Cerebellar nuclear complex (tissue), 1 donor: ENCODE measurements at places on chromosomes 16 and 17.

DNA sequence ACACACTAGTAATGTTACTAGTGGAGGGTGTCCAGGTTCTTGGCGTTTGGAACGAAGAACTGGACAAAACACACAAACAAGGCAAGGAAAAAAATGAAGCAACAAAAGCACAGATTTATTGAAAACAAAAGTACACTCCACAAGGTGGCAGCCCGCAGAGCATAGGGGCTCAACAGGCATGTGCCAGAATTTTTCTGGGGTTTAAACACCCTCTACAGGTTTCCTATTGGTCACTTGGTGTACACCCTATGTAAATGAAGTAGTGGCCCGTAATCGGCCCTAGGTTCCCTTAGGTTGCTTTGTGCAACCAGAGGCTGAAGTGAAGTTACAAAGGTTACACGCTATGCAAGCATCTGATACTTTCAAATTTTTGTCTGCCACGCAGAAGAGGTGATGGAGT lies 8.1 kb downstream of the OR2C1 start:
- no peak for DNase-seq

GRCh38 chr16:78593352-78593751 lies 493.9 kb downstream of the WWOX start:
- no peak for DNase-seq

DNA sequence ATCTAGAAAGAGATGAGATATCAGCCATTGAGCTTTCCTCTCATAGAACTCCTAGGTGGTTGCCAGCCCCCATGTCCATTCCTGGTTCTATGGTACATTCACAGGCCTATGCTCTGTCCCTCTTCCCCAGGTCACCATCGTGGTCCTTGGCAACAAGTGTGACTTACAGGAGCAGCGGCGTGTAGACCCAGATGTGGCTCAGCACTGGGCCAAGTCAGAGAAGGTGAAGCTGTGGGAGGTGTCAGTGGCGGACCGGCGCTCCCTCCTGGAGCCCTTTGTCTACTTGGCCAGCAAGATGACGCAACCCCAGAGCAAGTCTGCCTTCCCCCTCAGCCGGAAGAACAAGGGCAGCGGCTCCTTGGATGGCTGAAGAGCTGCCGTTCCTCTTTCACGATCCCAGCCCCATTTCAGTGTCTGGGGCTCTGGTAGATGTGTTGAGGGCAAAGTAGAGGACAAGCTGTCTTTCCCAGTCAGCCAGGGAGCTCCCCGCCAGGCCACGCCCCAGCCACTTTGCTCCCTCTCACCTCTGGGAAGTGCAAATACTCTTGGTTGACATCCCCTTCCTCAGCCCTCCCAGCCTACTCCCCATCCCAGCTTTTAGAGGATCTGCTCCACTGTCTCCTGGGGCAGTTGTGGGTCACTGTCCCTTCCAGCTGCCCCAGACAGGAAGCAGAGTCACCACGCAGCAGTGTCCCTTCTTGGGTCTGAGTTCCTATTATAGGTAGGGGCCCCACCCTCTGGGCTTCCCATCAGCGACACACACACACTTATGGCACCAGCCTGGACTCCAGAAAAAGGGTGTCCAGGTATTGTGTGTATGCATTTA lies 3.8 kb downstream of the NKIRAS2 start:
- DNase-seq: no peak

DNA sequence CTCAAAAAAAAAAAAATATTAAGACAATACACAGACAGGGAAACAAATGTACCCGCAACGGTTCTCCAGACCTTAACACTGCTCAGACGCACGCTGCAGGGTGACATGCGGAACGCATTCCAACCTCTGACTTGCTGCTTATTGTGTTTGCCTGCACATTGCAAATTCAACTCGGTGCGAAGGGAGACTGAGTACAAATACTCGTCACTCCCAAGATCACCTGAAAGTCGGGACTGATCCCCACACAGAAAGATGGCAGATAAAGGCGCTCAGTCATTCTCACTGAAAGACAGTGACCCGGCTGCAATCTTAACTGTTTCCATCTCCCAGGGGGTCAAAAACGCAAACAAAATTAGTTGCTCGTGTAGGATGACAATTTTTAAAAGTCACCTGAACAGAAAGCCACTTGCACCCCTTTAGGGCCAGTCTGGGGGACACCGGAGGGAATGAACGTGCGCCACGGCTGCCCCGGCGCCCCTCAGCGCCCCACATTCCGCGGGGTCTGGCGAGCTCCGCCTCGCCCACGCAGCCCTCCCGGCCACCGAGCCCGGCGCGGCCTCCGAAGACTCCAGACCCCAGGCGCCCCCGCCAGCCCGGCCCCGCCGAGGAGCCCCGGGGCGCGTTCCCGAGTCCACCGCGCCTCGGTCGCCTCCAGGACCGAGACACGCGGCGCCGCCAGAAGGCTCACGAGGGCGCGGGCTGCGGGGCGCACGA lies 589 bp downstream of the CLCN7 start:
- no peak for DNase-seq

DNA sequence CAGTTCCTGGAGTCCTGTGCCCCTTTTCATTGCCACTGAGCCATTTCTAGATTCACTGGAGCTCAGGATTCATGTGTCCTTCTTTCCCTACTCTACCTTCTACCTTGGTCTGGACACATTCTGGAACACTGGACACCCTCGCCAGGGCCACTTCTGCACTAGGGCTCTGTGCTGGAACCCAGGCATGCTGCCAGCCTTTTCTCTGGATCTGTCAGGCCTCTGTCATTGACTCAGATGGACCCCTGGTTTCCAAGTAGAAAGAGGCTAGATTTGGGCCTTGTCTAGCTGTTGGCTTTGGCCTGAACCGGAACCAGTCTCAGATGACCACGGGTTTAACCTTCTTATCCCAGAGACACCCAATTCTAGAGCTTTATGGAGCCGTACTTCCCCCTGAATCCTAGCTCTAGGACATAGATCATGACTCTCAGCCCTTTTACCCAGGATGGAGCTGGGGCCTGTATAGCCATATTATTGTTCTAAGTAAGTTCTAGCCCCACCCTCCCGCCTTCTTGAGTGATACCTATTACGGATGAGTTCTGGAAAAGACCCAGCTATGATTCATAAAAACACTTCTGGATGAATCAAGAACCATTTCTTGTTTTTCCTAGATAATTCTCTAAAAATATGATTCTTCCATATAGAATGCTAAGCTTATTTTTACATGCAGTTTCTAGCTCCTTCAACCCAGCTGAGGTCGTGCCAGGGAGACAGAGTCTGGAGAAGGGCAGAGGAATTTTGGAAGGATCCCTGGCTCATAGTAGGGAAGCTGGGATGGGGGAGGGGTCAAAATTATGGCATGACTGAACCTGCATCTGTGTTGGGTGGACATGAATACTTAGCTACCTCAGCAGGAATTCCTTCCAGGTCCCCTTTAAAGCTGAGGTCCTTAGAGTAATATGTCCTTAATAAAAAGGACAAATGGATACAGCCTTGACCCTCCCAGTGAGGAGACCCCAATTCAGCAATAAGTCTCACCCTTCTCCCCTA lies 1.1 kb upstream of the CHRNB1 start:
- DNase-seq: no peak

GRCh38 chr16:81921843-81922584 lies 89.3 kb downstream of the SDR42E1 start:
- no peak for DNase-seq

DNA sequence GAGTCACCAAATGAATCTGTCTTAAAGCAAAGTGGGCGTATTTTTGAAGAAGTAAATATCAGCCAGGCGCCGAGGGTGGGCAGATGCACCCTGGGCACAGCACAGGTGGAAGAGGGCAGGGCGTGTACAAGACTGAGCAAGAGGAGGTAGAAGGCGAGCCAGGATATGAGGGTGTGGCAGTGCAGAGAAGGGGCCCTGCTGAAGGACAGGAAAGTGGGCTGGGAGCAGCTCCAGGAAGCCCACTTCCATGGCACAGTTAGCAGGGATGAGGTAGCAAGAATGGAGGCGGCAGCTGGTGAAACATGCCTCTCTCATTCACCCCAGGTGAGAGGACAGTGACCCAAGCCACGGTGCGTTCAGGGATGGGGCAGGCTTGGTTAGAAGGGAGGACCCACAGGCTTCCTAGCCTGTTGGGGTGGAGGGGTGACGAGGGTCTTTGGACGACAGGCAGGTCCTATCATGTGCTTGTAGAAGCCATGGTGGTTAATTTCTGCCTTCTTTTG lies 149.3 kb downstream of the CLEC16A start:
- DNase-seq: no peak

GRCh38 chr16:24635900-24636610 lies 93.4 kb upstream of the TNRC6A start:
- peak; percentile 52 for DNase-seq

DNA sequence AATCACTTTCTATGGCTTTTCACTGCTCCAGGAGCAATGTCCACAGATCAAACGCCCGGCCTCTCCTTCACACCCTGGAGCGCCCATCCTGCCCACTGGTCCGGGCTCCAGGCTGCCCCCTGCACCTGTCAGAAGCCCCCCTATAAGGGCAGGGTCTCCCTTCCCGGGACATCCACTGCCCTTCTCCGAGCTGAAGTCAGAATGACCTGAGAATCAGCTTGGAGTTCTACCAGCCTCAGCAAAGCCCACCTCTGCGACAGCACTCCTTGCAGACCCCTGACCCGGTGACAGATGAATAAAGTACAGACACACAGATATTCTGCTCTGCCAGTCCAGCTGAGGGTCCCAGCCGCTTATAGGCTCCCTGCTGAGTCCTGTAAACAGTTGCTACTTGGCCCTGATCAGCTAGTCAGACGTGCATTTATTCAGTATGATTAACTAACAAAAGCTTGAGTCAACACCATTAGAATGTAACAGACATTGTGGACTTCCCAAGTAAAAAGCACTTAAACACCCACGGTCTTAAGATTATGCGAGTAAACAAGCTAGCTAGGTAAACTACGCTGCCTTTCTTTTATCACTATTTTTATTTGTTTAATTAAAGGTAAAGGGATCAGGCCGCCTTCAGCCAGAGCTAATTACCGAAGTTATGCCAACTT lies 4.8 kb downstream of the SLC7A5 start:
- DNase-seq: no peak

- no peak for DNase-seq
These were observed 354.9 kb upstream of the ASIC2 start for GRCh38 chr17:33647956-33648355.

DNA sequence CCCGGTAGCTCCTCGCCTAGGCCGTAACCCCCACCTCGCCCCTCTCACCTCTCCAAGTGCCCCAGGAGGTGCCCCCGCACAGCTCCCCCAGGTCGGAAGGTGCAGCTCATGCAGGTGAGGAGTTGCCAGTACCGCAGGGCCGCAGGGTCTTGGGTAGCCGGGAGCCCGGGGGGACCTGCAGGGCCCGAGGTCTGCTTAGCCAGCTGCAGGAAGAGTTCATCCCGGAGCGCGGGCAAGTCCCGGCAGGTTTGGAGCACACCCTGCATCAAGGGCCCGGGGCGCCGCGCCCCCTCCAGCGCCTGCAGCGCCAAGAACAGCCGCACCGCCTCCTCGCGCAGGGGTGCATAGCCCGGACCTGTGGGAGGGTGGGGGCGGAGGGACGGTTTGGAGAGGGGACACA lies 4.8 kb downstream of the PLEKHH3 start:
- DNase-seq: no peak

GRCh38 chr17:39662551-39663339 lies 2.4 kb upstream of the TCAP start:
- no peak for DNase-seq

- DNase-seq: no peak
These were observed 22.7 kb downstream of the CYB561 start for GRCh38 chr17:63423251-63423950.

- DNase-seq: no peak
These were observed 23.4 kb downstream of the IGF2BP1 start for GRCh38 chr17:49020609-49021008.

GRCh38 chr17:73232587-73233373 lies 28.9 kb downstream of the CPSF4L start:
- no peak for DNase-seq

GRCh38 chr17:66837885-66838665 lies 3.2 kb downstream of the CACNG5 start:
- no peak for DNase-seq
